Activated naive CD8-positive, alpha-beta T cell treated with anti-CD3 and anti-CD28 coated beads, Interleukin-2, amount 10 ng/mL, durations not matched to agents 7 days and 5 days (primary cell): ENCODE measurements at places on chromosomes 2 and 18.

- no peaks in the 10 kb centered on the region for H3K27me3 ChIP-seq
- no peak for DNase-seq
- peaks cover 11% of the 10 kb centered on the region for H3K36me3 ChIP-seq
- peaks cover 22% of the 10 kb centered on the region for H3K4me1 ChIP-seq
- H3K27ac ChIP-seq, result no peak overlapping the region
Measured at GRCh38 chr2:134146161-134146560, 107.7 kb upstream of the MGAT5 start.

DNA sequence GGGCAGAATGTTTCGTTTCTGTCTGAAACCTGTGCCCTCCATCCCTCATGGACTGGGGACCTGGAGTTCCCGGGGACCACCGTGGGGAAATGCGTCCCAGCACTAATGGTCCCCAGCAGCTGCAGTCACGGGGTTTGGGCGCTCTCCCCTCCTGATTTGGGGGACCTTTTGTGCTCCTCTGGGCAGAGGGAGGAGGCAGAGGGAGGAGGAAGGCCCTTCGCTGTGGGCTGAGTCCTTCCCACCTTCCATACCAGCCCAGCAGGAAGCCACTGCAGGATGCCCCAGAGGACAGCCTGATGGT is 3.2 kb downstream of the GPR35 start:
- peaks cover 26% of the 10 kb centered on the region for H3K36me3 ChIP-seq
- H3K27ac ChIP-seq, result no peak overlapping the region
- DNase-seq, result no peak
- H3K27me3 ChIP-seq, result no peaks in the 10 kb centered on the region
- H3K4me1 ChIP-seq, result peaks cover 25% of the 10 kb centered on the region

GRCh38 chr2:102891296-102891695 is 129.5 kb downstream of the TMEM182 start:
- H3K4me3 ChIP-seq, result no peak overlapping the region
- H3K27ac ChIP-seq, result no peak overlapping the region
- H3K4me1 ChIP-seq, result peaks cover 4% of the 10 kb centered on the region

GRCh38 chr2:161166538-161167409 is 6.5 kb downstream of the TANK start:
- peak overlapping the region; percentile 28 for H3K4me3 ChIP-seq
- no peaks in the 10 kb centered on the region for H3K27me3 ChIP-seq
- peaks cover 54% of the 10 kb centered on the region for H3K36me3 ChIP-seq
- peaks cover 61% of the 10 kb centered on the region for H3K4me1 ChIP-seq

DNA sequence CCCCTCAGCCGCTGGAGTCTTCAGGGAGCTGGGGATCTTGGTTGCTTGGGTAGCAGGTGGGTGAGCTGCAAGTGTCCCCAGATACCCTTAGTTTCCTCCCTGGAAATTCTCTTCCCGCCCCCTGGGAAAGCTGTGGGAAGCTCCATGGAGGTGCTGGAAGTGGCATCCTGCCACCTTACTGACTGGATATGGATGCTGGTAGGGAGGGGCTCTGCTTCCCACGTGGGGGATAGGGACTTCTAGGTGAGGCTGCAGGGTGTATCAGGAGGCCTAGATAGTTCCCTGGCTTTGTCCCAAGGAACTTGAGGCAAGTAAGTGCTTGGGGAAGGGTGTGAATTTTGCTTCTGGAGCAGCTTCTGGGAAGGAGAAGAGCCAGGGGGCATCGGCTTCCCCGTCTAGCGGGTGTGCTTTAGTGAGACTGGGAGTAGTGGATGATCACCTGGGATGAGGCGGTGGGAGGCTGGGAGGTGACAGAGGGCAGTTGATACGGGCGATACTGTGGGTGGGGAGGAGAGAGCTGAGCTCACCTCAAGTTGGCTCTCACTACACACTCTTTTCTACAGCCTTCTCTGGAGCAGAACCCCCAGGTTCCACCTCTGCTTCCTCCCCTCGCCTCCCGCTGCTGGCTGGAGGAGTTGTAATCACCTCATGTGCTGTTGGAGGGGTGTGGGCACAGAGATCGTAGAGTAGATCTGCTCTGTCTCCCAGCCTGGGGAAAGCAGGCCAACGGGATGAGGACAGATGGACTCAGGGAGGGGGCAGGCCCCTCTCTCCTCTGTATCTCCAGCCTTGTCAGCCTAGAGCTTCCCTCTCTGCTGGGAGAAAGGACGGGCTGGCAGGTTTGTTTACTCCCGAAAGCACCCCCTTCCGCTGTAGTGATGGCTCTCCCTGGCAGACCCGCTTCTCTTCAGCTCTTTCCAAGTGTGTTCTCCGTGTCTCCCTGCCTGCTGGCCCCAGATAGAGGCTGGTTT is 19.8 kb downstream of the TET3 start:
- H3K4me3 ChIP-seq, result no peak overlapping the region
- H3K27me3 ChIP-seq, result no peaks in the 10 kb centered on the region
- no peak for DNase-seq

DNA sequence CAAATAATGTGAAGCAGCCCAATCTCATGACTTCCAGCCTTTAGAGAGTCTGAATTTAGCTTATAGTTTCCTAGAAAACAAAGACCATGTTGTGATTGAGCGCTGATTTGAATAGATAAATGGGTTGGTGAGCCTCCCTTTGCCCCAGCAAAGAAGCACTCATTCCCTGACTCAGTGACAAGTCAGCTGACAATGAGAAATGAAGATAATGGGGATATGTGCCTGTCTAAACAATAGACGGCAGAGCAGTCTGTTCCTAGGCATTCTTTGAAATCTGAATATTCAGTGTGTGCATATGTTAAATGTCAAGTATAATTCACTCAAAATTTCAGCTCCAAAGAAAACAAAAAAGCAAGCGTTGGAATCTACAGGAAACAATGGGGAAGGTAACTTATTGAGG is 34.8 kb upstream of the LINC00305 start:
- no peak overlapping the region for H3K4me3 ChIP-seq
- H3K27me3 ChIP-seq, result no peaks in the 10 kb centered on the region
- H3K27ac ChIP-seq, result no peak overlapping the region
- no peaks in the 10 kb centered on the region for H3K36me3 ChIP-seq
- no peak for DNase-seq

DNA sequence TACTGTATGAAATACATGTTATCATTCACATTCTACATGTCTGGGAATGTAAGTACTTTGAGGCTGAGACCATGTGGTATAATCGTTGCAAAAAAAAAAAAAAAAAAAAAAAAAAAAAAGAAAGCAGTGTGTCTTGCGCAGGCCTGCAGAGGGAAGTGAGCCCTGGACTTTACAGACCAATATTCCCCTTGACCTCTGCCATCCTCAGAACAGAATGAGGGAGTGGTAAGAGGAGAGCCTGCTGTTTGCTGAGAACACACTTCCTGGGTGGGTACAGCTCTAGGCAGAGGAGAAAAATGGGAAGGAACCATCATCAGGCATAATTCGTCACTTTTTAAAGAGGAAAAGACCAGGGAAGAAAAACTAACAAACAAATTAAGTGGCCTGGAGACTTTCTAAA is 28.8 kb upstream of the TBC1D8 start:
- H3K27ac ChIP-seq, result no peak overlapping the region
- no peaks in the 10 kb centered on the region for H3K27me3 ChIP-seq
- no peaks in the 10 kb centered on the region for H3K36me3 ChIP-seq
- H3K4me1 ChIP-seq, result no peaks in the 10 kb centered on the region
- no peak overlapping the region for H3K4me3 ChIP-seq

DNA sequence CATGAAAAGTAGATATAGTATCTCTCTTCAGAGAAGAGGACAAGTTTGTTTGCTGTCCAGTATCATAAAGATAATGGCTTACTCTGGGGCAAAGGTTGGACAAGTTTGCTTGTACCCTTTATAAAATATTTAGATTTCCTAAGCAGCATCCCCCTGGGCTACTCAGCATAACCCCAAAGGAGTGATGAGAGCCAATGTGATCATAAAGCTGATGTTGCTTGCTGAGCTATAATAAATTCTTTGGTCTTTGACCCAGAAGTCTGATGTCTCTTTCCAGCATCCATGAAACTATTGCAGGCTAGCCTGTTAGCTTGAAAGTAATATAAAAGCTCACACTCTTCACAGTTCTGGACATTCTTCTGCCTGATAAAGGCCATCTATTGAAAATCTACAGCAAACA is 138.3 kb upstream of the STON1 start:
- DNase-seq, result no peak
- no peak overlapping the region for H3K27ac ChIP-seq
- no peaks in the 10 kb centered on the region for H3K27me3 ChIP-seq

- peaks cover 20% of the 10 kb centered on the region for H3K27me3 ChIP-seq
- no peaks in the 10 kb centered on the region for H3K36me3 ChIP-seq
- no peak overlapping the region for H3K27ac ChIP-seq
- H3K4me1 ChIP-seq, result peaks cover 4% of the 10 kb centered on the region
Measured at GRCh38 chr2:20501974-20502373, 55.1 kb downstream of the RHOB start.

GRCh38 chr18:5475267-5475666 is 68.5 kb downstream of the EPB41L3 start:
- peaks cover 4% of the 10 kb centered on the region for H3K27me3 ChIP-seq
- H3K4me3 ChIP-seq, result no peak overlapping the region
- no peak for DNase-seq
- no peaks in the 10 kb centered on the region for H3K4me1 ChIP-seq

DNA sequence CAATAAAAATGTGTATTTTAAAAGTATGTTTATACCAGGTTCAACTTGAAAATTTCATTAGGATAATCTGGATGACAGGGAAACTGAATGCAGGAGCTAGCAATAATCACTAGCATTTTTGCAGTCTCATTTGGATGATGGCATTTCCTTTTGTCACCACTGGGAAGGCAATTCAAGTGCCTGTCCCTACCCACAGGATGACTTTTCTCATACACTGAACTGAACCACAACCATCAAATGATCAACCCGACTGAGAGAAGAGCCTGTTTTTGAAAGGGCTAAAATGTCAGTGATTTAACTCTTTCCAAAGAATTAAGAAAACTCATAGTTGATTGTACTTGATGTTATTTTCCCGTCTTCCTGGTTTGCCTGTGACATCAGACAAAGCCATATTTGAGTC is 115.0 kb downstream of the FAM124B start:
- DNase-seq, result no peak
- H3K4me1 ChIP-seq, result no peaks in the 10 kb centered on the region
- no peak overlapping the region for H3K27ac ChIP-seq
- H3K4me3 ChIP-seq, result no peak overlapping the region

GRCh38 chr18:59272221-59272888 is 899 bp downstream of the RAX start:
- H3K27ac ChIP-seq, result no peak overlapping the region
- peaks cover 87% of the 10 kb centered on the region for H3K27me3 ChIP-seq
- H3K4me1 ChIP-seq, result peaks cover 11% of the 10 kb centered on the region
- peaks cover 2% of the 10 kb centered on the region for H3K36me3 ChIP-seq

DNA sequence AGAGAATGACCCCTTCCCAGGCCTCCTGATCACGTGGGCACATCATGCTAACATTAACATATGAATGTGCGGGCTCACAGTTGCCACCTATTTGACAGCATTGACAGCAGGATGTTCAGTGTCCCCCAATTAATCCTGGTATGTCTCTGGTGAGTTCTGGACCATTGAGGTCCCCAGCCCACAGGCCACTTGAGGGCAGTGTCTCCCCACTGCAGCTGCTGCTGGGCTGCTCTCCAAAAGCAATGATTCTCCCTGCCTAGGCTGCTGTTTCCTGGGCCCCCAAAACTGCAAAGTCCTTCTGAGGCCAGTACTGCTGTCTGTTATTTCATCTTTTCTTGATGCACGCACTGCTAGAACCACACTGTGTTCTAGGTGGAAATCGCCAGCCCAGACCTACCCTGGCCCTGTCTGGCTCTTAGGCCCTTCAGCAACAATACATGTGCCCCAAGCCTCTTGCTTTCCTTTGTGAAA is 52.7 kb upstream of the MAPK4 start:
- H3K4me1 ChIP-seq, result no peaks in the 10 kb centered on the region
- H3K36me3 ChIP-seq, result no peaks in the 10 kb centered on the region
- H3K4me3 ChIP-seq, result no peak overlapping the region
- no peak for DNase-seq

DNA sequence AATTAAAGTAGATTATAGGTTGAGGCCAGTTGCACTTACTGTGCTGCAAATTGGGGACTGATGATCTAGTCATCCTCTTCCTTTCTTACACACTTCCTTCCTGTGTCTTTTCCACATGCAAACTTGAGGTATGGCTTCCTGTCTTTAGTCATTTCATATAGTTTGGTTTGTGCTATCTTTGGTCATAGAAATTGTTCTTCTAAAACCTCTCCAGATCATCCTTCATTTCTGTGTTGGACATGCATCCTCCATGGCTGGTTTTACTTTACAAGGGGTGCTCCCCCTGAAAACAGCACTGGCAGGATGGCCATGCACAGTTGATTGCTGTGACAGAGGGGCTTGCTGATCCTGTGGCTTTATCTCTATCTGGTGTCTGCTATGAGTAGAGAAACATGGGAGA is 36.5 kb downstream of the MGAT5 start:
- H3K4me1 ChIP-seq, result peaks cover 27% of the 10 kb centered on the region
- H3K27me3 ChIP-seq, result no peaks in the 10 kb centered on the region
- no peak overlapping the region for H3K27ac ChIP-seq
- peaks cover 22% of the 10 kb centered on the region for H3K36me3 ChIP-seq

- H3K4me1 ChIP-seq, result peaks cover 10% of the 10 kb centered on the region
- H3K27me3 ChIP-seq, result peaks cover 4% of the 10 kb centered on the region
- peaks cover 3% of the 10 kb centered on the region for H3K36me3 ChIP-seq
- no peak overlapping the region for H3K27ac ChIP-seq
- H3K4me3 ChIP-seq, result no peak overlapping the region
- DNase-seq, result no peak
Measured at GRCh38 chr2:106020032-106020431, 174.1 kb downstream of the UXS1 start.

DNA sequence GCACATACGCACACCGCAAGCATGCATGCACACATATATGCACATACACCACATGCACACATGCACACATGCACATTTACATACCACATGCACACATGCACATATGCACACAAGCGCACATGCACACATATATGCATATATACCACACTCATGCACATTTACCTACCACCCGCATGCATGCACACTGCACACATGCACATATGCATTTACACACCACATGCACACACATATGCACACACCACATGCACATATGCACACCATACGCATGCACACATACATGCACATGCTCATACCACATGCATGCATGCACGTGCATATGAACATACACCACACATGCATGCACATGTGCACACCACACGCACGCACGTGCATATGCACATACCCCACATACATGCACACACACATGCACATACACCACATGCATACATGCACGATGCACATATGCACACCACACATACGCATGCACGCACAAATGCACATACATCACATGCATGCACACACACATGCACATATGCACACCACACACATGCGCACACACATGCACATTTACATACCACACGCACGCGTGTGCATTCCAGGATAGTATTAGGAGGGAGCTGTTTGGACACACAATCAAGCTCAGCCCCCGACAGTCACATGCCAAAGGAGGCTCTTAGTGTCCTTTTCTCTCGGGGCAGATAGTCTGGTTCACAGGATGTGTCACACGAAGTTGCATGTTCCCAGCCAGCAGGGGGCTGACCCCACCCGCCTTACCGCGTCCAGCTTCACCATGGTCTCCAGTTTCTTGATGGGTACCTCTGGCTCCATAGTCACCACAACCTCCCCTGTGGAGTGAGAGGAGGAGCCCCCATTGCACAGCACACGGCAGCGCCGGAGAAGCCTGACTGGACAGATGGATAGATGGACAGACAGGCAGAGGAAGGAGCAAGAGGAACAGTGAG is 5.9 kb downstream of the OTOF start:
- peaks cover 39% of the 10 kb centered on the region for H3K36me3 ChIP-seq
- peak overlapping the region; percentile 17 for H3K4me3 ChIP-seq
- no peak for DNase-seq
- H3K27me3 ChIP-seq, result no peaks in the 10 kb centered on the region
- no peak overlapping the region for H3K27ac ChIP-seq
- peaks cover 8% of the 10 kb centered on the region for H3K4me1 ChIP-seq

- no peak overlapping the region for H3K27ac ChIP-seq
- H3K4me3 ChIP-seq, result no peak overlapping the region
- no peak for DNase-seq
- H3K27me3 ChIP-seq, result no peaks in the 10 kb centered on the region
Measured at GRCh38 chr2:2877427-2877826, 500.2 kb downstream of the EIPR1 start.
